ENCODE measurements at places on chromosomes 1 and 21.

DNA sequence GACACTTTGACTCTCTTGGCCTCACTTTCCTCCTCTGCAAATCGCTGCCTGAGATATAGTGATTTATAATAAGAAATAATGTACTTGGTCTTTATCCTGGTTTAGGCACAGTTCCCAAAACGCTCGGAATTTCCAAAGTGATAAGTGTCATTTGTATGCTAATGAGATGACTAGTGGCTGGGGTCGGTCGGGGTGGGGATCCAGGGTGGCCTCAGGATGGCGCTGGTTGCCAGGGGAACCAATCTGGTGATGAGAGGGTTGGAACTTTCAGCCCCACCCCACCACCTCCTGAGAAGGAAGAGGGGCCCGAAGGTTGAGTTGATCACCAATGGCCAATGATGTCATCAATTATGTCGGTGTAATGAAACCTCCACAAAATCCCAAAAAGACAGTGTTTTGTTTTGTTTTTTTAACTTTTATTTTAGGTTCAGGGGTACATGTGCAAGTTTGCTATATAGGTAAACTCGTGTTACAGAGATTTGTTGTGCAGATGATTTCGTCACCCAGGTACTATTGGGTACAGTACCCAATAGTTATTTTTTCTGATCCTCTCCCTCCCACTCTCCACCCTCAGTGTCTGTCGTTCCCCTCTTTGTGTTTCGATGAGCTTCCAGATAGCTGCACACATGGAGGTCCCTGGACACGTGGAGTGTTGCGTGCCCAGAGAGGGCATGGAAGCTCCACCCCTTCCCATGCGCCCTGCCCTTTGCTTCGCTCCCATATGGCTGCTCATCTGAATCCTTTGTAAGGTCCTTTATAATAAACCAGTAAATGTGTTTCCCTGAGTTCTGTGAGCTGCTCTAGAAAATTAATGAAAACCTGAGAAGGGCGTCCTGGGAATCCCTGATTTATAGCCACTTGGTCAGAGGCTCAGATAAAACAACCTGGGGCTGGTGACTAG lies 97.2 kb downstream of the KCNN3 start:
- DNase-seq = no peak

GRCh38 chr1:228363686-228364067 lies 43.0 kb downstream of the TRIM11 start:
- DNase-seq = no peak

DNA sequence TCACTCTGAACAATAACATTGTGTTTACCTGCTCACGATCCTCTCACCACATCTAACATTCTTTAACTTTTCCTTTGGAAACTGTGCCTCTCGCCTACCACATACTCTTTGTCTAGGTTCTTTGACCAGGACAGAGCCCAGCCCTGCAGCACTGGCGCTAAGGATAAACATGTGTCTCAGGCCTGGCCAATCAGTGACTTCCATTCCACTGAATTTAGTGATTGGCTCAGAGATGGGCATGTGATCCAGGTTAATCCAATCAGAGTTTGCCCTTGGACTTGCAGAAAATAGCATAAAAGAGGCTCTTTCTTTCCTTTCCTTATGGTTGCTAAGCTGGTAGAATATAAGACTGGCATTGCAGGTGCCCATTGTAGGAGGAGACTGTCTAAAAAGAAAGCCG lies 605.7 kb downstream of the MATN1 start:
- DNase-seq = no peak

DNA sequence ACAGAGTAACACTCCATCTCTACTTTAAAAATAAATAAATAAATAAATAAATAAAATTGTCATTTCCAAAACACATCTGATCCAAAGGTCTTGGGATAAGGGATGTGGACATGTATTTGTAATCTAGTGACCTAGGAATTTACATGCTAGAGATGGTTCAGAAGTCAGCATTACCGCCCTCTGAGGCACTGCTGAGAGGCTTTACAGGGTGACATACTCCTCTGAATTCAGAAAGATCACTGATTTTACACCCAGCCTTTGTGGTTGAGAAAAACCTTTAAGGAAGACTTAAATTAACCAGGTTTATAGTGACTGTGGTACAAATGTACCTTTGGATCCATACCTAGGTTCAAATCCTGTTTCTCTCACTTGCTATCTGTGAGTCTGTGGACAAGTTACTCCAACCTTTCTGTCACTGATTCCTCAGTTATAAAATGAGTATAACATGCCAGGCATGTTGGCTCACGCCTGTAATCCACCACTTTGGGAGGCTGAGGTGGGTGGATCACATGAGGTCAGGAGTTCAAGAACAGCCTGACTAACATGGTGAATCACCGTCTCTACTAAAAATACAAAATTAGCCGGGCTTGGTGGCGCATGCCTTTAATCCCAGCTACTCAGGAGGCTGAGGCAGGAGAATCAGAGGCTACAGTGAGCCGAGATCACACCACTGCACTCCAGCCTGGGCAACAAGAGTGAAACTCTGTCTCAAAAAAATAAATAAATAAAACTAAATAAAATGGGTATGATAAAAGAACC lies 20.1 kb downstream of the OSBPL9 start:
- no peak for DNase-seq

DNA sequence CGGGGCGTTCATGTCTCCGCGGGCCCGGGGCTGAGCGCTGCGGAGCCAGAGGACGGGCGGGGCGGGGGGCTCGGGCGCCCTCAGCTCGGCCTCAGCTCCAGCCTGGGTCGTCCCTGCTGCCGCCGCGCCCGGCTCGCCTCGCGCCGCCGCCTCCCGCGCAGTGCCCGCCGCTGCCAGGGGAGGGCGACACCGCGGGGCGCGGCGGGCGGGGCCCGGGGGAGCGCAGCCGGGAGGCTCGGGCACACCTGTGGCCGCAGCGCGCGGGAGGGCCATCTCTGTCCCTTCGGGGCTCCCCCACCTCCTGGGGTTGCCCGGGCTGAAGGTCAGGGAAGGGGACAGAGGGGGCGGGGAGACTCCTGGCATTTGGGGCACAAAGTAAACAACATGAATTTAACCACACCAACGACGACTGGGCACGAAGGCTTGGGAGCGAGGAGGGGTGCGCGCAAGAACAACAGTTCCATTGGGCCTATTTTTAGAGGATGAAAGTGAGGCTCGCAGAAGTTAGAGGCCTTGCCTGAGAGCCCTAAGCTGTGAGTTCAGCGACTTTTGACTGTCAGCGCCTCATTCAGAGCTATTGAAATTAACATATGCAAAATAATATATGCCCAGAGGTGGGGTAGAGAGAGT lies at the start of gene FAM131C:
TSS of gene FAM131C (minus strand) at position 162 of the 630 bp plus-strand sequence. CDS start 209 bp downstream, outside the sequence.
- no peak for DNase-seq

- no peak for DNase-seq
Observed at GRCh38 chr1:61967750-61968149, 225.5 kb downstream of the PATJ start.

DNA sequence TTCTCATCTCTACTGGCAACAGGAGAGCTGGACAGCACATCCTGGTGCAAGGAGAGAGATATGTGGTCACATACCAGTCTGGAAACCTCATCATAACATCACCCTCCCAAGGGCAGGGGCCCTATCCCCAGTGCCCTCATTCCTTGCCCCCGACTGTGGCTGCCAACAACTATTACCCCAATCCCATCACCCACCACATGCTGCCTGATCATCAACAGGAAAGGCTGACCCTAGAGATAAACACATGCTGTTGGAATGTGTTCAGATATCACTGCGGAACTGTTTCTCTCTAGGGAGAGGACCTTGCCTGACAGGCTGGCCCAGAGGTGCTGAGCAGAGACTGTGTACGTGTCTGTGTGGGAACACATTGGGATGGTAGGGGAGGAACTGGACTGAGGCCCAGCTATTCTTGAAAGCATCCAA lies 4.5 kb upstream of the INKA2 start:
- no peak for DNase-seq

DNA sequence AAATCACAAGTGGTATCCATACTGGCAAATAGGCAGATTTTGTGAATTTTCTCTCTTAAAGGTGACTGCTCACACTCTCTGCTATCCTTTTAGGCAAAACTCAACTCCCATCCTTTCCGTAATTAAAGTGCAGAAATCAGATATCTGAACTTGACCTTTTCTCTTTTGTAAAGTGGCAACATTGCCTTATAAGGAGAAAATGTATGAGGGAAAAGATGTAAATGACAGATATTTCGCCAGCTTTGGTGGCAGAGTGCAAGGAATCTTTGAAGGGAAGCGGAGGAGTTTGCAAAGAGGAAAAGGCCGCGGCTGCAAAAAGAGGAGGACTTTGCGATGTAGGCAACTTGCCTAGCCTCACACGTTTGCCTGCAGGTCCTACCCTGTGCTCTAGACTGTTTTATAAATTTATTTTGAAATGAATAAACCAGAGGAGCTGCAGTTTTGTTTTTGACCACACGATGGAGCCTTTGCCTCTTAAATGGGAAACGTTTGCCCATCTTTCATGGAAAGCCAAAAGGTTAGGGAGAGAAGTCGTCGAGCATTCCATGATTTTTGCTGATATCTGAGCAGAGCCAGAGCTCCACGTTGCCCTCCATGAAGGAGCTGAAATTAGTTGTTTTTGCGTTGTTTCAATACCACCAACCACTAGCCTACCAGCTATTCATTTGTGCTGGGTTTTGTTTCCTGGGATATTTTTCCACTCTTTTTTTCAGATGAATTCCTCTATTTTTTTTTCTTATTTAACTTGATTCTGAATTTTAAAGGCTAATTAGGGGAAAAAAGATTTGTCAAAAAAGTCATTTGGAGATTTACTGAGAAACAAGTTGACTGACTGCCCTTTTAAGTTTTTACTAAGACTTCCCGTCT lies 242.3 kb downstream of the LMX1A start:
- no peak for DNase-seq

DNA sequence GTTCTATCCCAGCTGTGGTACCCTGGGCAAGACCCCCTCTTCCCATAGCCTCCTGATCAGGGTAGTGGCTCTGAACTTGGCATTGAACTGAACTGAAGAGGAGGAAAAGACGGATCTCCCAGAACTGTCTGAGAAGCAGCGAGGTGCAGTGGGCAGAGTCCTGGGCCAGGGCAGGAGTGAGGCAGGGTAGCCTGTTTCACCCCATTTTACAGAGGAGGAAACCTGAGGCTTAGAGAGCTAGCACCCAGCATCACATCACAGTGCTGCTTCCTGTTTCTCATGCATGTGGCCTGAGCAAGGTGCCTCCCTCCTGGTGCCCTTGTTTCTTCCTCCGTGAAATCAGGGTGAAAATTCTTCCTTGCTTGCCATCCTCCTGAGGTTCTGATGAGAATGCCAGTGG lies 17.1 kb downstream of the ZNF362 start:
- DNase-seq = no peak

DNA sequence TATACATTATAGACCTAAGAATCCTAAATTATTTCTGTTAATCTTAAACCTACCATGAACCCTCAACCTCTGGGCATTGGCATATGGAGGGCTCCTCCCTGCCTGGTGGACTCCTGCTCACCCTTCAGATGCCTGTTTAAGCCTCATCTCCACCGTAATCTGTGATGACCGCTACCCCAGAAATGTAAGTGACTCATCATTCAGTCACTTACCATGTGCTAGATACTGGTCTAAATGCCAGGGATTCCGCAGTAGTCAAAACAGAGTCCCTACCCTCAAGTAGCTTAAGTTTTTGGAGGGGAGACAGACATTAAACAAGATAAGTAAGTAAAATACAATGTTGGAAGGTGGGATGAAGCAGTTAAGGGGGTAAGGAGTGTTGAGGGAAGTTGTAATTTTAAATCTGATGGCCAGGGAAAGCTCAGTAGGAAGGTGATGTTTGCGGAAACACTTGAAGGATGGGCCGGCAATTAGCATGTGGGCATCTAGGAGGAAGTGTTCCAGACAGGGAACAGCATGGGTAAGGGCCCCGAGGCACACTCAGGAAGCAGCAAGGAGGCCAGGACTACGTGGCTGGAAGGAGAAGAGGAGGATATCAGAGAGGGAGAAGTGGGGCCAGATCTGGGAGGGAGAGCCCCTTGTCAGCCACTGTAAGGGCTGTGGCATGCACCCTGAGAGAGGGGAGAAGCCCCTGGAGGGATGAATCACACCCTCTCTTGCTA lies 141.7 kb upstream of the HOOK1 start:
- no peak for DNase-seq

DNA sequence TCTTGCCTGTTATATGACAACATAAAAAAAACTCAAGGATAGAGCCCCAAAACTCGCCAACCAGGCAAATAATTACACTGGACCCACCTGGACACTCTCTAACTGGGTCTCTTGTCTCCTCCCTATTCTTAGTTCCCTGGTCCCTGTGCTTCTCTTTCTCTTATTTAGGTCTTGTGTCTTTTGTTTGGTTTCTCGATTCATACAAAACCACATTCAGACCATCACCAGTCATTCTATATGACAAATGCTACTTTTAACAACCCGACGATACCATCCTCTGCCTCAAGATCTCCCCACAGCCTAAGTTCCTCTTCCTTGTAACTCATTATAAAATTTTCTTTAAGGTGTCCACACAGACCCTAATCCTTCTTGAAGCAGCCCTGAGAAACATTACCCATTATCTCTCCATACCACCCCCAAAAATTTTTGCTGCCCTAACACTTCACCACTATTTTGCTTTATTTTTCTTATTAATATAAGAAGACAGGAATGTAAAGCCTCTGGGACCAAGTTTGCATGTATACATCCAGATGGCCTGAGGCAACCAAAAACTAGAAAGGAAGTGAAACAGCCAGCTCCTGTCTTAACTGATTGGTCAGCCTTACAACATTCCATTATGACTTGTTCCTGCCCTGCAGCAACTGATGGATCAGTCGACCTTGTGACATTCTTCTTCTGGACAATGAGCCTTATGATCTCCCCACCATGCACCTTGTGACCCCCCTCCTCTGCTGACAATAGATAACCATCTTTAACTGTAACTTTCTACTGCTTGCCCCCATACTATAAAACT lies 638.2 kb downstream of the AMY1C start:
- no peak for DNase-seq

GRCh38 chr1:29849038-29849750 lies 612.9 kb downstream of the PTPRU start:
- DNase-seq = peak; percentile 1

DNA sequence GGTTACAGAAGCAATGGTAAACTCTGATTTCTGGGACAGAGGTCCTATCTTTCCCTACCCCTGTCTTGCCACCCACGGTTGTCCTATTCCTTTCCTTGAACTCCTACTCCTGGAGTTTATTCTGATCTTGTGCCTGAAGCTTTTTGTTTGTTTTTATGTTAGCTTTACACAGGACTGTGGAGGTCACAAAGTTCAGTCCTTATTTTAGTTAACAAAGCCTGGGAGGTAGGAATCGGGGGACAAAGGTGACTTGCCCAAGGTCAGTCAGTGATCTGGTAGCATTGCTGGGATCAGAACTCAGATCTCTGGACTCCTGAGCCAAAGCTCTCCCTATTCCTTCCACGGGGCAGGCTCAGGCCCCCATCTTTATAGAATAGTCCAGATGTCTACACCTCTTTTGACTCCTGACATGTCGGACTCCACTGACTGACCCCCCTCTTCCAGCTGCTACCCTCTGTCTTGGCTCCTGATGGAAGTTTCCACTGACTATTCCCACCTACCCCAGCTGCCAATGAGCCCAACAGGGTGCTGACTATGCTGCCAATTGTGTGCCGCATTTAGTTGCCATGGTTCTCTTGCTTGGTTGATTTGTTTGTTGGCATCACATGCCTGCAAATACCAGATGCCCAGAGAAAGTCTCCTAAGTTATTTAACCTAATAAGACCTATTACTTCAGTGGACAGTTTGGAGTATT lies 9.9 kb downstream of the F5 start:
- no peak for DNase-seq

GRCh38 chr1:214236477-214236876 lies 44.5 kb upstream of the SMYD2 start:
- DNase-seq = no peak
